ENCODE measurements at places on chromosomes 12 and 14.

- DNase-seq: no peak
These were observed 15.6 kb downstream of the TRMT61A start for GRCh38 chr14:103544388-103545218.

DNA sequence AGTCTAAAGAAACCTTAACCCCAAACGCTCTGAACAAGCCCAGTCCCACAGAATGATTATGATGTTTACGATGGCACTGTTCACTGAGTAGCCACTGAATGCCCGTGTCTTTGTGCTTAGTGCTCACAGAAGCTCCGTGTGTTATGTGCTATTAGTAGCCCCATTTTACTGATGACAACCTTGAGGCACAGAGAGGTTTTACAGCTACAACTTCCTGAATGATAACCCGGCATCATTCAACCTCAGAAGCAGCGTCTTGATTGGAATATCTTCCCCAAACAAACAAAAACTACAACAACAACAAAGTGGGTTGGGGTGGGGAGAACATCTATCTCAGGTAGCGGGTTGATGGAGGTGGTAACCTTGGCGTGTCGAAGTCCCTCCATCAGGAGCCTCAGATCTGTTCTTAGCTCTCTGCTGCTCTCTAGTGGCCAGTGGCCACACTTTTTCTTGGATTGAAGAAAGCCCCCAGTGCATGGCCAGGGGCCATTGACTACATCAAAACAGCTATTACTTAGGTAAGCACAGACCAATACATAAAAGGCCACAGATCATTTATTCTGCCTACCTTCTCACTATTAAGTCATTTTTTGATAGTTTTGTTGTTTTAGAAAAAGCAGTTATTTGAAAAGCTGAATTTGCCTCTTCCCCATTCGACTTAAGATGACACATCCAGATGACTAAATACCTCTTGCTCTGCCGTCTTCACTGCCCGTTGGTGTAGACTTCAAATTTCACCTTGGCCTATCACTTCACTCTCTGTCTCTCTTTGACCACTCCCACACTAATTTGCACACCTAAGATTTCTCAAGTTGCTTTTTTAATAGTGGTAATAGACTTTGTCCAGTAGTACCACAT, 376.9 kb downstream of the GALC start:
- DNase-seq: no peak

DNA sequence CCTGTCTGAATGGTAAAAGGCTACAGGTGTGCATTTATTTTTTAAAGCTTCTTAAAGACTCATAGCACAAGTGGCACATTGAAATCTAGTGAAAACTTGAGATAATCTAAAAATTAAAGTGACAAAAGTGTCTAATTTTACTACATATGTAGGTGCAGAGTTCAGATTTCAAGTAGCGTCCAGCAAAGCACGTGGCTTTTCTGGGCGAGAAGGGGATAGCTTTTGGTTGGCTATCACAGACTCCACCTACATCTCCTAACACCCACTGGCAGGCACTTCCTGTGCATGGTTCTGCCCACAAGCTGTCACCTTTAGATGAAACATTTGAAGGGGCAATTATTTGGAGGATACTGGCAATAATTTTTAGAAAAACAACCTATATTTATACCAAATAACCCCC, 1.9 kb upstream of the PITPNM2 start:
- DNase-seq: no peak

DNA sequence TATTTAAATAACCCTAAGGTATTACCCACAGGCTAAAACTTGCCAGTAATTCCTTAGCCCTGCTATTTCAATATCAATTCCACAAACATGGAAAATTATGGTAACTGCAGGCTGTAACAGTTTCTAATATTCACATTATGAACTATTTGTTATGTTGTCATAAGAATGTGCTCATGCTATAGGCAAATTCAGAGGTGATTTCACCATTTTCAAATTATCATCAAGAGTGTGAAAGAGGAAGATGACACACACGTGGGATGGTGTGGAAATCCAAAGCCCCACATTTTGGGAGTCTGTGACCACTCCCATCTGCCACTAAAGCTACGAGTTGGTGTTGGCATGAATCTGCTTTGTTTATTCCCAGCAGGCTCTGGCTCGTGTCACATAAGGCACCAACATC, 5.9 kb upstream of the MYO1A start:
- DNase-seq: no peak

DNA sequence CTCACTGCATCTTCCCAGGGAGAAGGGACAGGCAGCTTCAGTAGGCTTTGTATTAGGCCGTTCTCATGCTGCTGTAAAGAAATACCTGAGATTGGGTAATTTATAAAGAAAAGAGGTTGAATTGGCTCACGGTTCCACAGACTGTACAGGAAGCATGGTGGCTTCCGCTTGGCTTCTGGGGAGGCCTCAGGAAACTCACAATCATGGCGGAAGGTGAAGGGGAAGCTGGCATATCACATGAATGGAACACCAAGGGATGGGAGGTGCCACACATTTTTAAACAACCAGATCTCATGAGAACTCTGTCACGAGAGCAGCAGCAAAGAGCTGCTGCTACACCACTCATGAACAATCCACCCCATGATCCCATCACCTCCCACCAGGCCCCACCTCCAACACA, 182.2 kb upstream of the SFSWAP start:
- DNase-seq: no peak

- DNase-seq: no peak
These were observed 28.5 kb upstream of the ANO2 start for GRCh38 chr12:5973461-5974115.

DNA sequence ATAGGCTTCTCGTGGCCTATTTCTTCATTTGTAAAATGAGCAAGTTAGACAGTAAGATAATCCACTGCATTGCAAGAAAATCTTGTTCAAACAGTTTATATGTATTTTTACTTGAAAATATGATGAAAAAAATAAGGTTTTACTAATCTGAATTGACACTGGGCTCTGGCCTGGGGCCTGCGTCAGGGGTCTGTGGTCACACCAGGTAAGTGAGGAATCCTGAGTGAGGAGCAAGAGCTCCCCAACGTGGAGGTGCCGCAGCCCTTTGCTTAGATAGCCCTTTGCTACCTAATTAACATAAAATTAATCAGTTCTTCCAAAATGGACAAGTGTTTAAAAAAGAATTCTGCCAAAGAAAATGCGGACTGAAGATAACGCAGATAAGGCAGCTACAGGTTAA, 39.1 kb upstream of the STAB2 start:
- no peak for DNase-seq

GRCh38 chr14:101167428-101167827, 263.9 kb upstream of the RTL1 start:
- no peak for DNase-seq

- DNase-seq: no peak
These were observed 319.8 kb downstream of the CEP128 start for GRCh38 chr14:80621701-80622100.

- DNase-seq: no peak
These were observed 772.5 kb upstream of the ALG10B start for GRCh38 chr12:37543966-37544668.

DNA sequence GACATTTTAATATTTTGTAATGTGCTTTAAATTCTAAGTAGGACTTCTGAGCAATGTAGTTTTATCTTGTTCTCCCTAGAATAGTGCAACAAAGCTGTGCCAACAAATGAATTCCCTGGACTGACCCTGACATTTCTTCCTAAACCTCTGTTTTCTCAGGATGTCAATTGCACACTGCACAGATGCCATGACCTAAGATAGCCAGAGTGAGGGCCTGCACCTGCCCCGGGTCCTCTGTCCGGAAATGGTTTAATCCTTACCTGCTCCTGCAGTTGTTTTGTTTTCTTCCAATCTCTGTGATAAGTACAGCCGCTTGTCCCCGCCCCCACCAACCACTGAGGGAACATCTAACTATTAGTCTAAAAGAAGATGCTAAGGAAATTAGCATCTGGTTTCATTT, 831.5 kb downstream of the GALC start:
- DNase-seq: no peak

GRCh38 chr12:111389635-111390034, 16.1 kb upstream of the SH2B3 start:
- DNase-seq: no peak

DNA sequence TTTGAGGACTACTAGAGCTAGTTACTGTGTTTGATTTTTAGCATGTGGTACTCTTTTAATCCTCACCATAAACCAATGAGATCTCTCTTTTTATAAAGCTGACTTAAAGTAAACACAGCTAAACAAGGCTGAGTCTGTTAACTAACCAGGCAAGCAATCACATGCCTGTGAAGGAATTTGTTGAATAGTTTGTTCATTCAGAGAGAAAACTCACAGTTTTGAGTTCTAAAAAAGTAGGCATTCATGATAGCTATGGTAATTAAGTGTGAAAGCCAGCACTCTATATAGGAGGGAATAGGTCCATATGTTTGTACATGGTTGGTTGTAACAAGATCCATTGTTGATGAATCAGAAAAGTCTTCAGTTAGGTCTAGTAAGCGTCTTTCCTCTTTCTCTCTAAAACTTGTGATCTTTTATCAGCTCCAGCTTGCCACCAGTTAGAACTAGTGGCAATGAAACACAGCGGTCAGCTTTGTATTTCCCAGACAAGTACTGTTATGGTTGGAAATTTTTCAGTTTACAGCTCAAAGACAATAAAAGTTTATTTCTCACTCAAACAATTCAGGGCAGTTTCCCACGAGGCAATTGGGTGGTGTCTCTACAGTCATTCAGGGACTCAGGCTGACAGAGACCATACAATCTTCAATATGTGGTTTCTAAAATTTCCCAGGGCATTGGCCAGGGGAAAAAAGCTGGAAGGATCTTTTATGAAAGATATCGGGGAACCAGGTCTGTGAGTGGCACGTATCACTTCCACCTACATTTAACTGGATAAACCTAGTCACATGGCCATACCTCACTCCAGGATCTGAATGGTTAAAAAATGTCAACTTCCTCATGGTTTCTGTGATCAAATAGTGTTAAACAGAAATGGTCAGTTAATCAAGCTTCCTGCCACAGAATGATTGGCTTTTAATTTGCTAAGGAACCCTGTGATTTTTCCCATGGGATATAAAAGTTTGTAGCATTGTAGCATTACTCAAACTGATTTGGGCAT, 203.1 kb downstream of the KIF21A start:
- DNase-seq: no peak

DNA sequence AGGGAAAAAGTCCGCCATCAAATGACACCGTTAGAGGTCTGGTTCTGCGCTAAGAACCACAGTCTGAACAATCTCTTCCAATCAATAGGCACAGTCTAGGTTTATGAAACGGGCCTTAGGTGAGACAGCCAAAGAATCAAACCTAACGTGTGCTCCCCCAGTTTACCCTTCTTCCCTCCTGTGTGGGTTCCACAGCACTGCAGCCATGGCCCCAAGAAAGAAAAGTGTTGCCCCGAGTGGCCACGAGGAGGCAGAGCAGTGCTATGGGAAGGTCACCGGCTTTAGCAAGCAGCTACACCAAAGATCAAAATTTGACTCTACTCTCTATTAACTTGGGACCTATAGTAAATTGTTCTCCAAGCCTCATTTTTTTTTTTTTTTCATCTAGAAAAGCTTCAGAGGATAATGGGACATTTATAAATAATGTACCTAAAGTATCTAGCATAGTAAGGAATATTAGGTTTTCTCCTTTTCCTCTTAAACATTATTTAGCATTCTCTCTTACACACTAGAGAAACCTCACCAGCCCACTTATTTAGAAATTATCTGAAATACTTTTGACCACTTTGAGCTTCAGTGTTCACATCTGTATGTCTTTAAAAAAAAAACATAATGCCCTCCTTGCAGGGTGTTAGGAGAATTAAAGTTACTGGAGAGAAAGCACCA, 70.2 kb upstream of the GPHB5 start:
- peak; percentile 11 for DNase-seq

- no peak for DNase-seq
These were observed 1.8 kb downstream of the SPSB2 start for GRCh38 chr12:6871052-6871957.

GRCh38 chr14:77906446-77906845, 106.5 kb downstream of the ADCK1 start:
- no peak for DNase-seq

DNA sequence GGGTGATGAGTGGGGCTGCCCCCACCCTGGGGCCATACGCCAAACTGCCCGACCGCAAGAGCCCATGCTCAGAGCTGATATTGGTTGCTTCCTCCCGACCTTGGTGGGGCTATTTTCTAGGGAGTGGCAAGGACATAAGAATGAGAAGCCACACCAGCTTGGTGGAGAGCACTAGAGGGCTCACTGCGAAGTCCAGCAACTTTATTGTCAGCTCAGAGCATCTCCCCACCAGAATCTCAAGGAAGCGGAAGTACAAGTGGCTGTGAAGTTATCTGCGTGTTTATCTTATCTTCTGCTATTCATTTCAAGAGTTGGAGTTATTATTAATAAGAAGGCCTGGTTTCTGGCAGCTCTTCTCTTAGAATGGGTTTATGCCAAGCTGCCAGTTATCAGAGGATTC, 4.9 kb upstream of the PLXNC1 start:
- no peak for DNase-seq

GRCh38 chr12:93689076-93689834, 12.1 kb downstream of the CRADD start:
- DNase-seq: no peak

- DNase-seq: no peak
These were observed 22.9 kb downstream of the HSP90AA1 start for GRCh38 chr14:102063808-102064429.

GRCh38 chr12:99381992-99382391, 265.6 kb upstream of the GARIN6 start:
- no peak for DNase-seq

- DNase-seq: peak; percentile 39
These were observed 54.0 kb downstream of the ZNF641 start for GRCh38 chr12:48296586-48297282.

DNA sequence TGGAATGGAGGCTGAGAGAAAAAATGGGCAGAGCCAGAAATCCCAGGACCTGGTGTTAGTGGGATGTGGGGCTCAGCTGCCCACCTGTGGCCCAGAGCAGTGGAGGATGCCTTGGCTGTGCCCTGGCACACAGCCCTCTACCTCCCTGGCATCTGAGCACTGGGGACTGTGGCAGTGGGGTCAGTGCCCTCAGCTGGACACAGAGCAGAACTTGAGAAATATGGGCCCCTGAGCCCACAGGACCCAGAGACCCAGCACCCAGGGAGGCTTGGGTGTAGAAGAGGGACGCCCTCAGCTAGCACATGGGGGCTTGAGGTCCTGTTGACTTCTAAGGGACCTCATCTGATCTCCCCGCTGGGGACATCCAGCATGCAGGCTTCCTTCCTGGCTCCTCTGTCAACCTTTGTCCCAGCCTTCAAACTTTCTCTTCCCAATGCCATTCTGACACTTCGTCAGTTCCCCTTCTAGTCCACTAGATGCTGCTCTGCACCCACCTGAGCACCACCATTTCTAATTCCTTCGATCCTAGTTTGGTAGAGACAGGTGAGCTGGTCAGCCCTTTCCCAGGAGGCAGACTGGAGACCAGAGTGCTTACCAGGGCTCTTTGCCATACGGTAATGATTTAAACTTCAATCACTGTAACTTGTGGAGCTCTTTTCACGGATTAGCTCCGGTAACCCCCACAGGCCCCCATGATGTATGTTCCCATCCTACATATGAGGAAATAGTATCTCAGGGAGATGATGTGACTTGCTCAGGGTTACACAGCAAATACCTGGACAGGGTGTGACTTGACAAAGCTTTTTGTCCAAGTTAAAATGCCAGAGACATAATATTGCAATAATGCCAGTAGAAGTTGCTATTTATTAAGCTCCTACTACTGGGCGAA, 143.7 kb downstream of the ASCL4 start:
- no peak for DNase-seq

All from skeletal muscle cell (primary cell).